Progenitor cell of endocrine pancreas (in vitro differentiated cells): ENCODE measurements at places on chromosomes 3 and 15. TPM values are rescaled to one million over a fixed set of nuclear protein-coding genes. Genes with fewer than 3 reads are reported as not detected.

GRCh38 chr3:102124282-102124681 is 275.0 kb downstream of the NFKBIZ start:
- no peak overlapping the region for H3K27ac ChIP-seq
- H3K4me3 ChIP-seq: no peak overlapping the region
- peaks cover 2% of the 10 kb centered on the region for H3K36me3 ChIP-seq
- H3K4me1 ChIP-seq: peaks cover 6% of the 10 kb centered on the region
- DNase-seq: no peak

- no peaks in the 10 kb centered on the region for H3K36me3 ChIP-seq
- H3K27me3 ChIP-seq: no peaks in the 10 kb centered on the region
- peaks cover 8% of the 10 kb centered on the region for H3K4me1 ChIP-seq
- H3K27ac ChIP-seq: peak overlapping the region; percentile 94
- DNase-seq: no peak
These were observed 27.4 kb upstream of the HDAC11 start for GRCh38 chr3:13452490-13453335.

DNA sequence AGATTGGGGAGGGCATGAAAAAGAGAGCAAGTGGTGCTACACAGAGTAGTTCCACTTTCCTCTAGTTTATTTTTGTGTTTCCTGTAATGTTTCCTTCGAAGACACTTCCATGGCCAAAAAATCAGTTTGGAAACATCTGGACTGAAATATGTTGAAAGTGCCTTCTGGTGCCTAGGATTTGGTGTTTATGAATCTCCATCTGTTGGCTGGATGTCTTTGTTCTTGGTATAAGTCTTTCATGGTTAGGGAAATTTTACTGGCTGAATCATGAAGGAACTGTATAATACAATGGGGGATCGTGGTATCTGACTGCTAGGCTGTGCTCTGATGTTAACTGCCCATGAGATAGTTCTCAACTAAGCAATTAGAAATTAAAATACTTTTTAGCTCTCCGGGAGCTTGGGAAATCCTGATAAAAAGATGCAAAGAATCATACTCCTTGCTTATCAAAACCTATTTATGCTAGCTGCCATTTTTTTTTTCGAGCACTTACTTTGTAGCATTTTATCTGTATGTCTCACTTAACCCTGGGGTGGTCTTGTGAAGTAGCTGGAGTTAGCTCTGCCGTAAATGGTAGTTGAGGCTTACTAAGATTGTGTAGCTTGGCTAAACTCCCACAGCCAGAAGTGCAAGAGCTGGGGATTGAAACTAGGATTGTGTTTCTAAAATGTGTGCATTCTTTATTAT is 21.9 kb downstream of the AKAP13 start:
- peaks cover 40% of the 10 kb centered on the region for H3K4me1 ChIP-seq
- DNase-seq: no peak
- no peak overlapping the region for H3K27ac ChIP-seq
- no peak overlapping the region for H3K4me3 ChIP-seq
- H3K27me3 ChIP-seq: no peaks in the 10 kb centered on the region

DNA sequence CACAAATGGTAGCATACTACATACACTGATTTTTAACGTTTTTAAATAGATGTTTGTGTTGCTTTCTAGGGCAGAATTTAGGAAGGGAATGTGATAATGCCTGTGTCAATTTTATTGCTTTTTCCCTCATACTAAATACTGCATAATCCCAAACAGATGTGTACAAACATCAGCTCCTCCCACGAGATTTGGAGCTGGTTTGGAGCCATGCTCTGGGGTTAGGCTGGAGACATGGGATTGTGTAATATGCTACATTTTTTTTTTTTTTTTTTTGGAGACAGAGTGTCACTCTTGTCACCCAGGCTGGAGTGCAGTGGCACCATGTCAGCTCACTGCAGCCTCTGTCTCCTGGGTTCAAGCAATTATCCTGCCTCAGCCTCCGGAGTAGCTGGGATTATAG is 80.1 kb downstream of the EBLN2 start:
- H3K4me3 ChIP-seq: no peak overlapping the region
- DNase-seq: no peak
- H3K36me3 ChIP-seq: no peaks in the 10 kb centered on the region
- peaks cover 6% of the 10 kb centered on the region for H3K27me3 ChIP-seq
- peaks cover 7% of the 10 kb centered on the region for H3K4me1 ChIP-seq
- no peak overlapping the region for H3K27ac ChIP-seq

DNA sequence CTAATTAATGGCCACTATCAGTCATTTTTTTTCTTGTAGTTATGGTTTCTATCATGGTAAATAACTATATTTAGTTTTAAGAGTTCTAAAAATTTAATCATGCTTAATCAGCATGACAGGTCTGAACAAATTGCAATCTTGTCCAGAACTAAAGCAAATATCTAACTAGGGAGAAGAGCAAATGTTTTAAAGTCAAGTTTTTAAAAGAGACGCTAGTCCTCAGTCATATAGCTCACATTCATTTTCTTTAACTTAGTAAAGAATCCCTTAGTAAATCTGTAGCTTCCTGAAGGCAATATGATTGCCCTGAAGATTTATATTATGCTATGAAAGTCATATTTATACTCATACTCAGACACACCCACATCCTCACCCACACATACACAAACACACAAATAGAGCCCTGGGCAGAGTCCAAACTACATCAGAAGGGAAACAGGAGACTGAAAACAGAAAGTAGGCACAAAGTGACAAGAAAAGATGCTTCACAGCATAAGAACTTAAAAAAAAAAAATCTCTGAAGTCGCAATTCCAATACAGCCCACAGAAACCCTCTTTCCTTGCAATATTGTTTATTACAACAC is 1149.1 kb downstream of the SI start:
- peaks cover 14% of the 10 kb centered on the region for H3K4me1 ChIP-seq
- H3K36me3 ChIP-seq: no peaks in the 10 kb centered on the region
- no peak overlapping the region for H3K4me3 ChIP-seq

GRCh38 chr3:59573911-59574310 is 524.1 kb upstream of the CFAP20DC start:
- H3K36me3 ChIP-seq: no peaks in the 10 kb centered on the region
- DNase-seq: no peak
- H3K27me3 ChIP-seq: peaks cover 11% of the 10 kb centered on the region
- H3K27ac ChIP-seq: no peak overlapping the region
- peaks cover 12% of the 10 kb centered on the region for H3K4me1 ChIP-seq

- H3K4me1 ChIP-seq: no peaks in the 10 kb centered on the region
- H3K4me3 ChIP-seq: no peak overlapping the region
- no peak overlapping the region for H3K27ac ChIP-seq
- no peaks in the 10 kb centered on the region for H3K27me3 ChIP-seq
- no peaks in the 10 kb centered on the region for H3K36me3 ChIP-seq
These were observed 101.7 kb upstream of the EIF1B start for GRCh38 chr3:40207796-40208195.

GRCh38 chr15:81491414-81492096 is 117.5 kb upstream of the TMC3 start:
- no peak for DNase-seq
- H3K27me3 ChIP-seq: peaks cover 3% of the 10 kb centered on the region
- H3K4me1 ChIP-seq: no peaks in the 10 kb centered on the region
- H3K36me3 ChIP-seq: no peaks in the 10 kb centered on the region
- H3K4me3 ChIP-seq: no peak overlapping the region

DNA sequence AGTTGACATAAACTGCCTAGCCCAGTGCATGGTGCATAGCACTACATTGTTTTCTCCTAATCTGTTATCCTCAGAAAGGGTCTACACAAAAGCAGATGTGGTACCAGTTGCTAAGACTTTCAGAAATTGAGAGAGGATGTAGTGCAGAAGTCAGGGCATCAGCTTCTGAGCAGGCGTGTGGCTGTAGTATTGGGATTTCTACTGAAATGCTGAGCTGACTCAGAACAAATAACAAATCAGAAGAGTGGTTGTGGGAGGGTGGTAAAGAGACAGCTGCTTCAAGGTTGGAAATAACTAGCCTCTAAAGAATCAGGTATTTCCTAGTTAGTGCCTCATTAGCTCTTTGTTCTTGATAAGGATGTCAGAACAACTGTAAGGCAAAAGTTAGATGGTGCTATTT is 161.3 kb downstream of the AKAP13 start:
- DNase-seq: no peak
- no peak overlapping the region for H3K4me3 ChIP-seq
- no peak overlapping the region for H3K27ac ChIP-seq
- H3K4me1 ChIP-seq: peaks cover 41% of the 10 kb centered on the region
- H3K27me3 ChIP-seq: no peaks in the 10 kb centered on the region

- H3K4me3 ChIP-seq: no peak overlapping the region
- peaks cover 20% of the 10 kb centered on the region for H3K36me3 ChIP-seq
- H3K27me3 ChIP-seq: no peaks in the 10 kb centered on the region
- no peak overlapping the region for H3K27ac ChIP-seq
These were observed 44.1 kb upstream of the VILL start for GRCh38 chr3:37946531-37946889.

The CHRFAM7A gene
- 0.96 and 1.1 TPM in 2 replicates for total RNA-seq

The C2CD4A gene
- total RNA-seq: 0.17 and 0.20 TPM in 2 replicates

The EXD1 gene
- not detected in 2 replicates for total RNA-seq

The PATL2 gene
- 0.73 TPM in 1 of 2 replicates, not detected in the other for total RNA-seq

The SNX22 gene
- total RNA-seq: 7.3 and 8.1 TPM in 2 replicates
